ENCODE measurements at places on chromosomes 3 and 15.
A peak's percentile ranks its signal among the peaks of the same experiment; 100 is the strongest.

GRCh38 chr15:63677778-63678177 is 80.6 kb downstream of the FBXL22 start:
- DNase-seq, result no peak

- peak; percentile 62 for DNase-seq
These were observed 32.8 kb upstream of the STRIT1 start for GRCh38 chr3:155326244-155326643.

DNA sequence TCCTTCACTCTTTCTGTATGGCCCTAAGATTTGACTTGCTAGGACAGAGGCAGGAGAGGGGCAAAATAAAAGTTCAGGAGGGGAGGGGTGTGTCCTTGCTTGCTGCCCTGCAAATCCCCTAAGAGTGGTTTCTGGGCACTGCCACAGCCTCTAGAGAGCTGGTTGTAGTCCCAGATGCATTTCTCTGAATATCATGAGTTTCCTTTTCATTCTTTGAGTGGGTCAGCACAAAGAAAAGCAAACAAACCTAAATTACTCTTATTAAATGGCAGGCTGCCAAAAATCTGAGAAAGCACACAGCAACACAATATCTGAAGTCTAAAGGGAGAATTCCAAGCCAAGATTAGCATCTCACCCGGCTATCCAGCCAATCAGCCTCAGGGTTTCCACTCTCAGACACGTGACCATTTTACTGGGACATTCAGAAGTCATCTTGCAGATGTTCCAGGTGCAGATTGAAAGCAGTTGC is 919.3 kb downstream of the TUSC7 start:
- DNase-seq, result no peak

DNA sequence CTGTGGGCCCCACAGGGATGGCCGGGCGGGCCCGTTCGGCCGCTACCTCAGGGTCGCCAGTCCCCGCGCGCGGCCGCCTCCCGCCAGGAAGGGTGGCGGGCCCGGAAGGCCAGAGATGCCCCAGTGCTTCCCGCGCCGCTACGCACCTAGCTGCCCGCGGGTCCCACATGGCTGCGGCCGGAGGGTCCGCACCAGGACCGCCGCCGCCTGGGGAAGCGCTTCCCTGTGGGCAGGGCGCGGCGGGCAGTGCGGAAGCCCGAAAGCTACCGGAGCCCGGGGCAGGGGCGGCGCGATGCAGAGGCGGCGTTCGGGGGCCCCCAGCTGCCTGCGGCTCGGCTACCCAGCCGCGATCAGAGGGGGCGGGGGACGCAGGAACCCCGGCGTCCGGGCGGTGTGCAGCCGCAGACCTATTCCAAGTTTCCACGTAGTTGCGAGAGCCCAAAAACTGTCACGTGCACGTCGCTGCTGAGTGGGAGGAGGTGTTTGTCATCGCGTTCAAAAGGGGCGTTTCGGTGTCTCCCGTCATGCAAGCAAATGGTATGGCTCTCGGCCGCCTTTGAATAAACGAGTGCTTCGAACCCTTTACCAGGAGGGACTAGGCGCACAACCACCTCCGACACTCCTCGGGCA is at the start of gene TRANK1:
TRANK1 (minus strand) TSS at position 414 of the 630 bp plus-strand sequence; CDS start at position 169, 245 bp downstream.
- DNase-seq, result peak; percentile 28

- peak; percentile 66 for DNase-seq
These were observed 396 bp downstream of the INO80 start for GRCh38 chr15:41115652-41116115.

DNA sequence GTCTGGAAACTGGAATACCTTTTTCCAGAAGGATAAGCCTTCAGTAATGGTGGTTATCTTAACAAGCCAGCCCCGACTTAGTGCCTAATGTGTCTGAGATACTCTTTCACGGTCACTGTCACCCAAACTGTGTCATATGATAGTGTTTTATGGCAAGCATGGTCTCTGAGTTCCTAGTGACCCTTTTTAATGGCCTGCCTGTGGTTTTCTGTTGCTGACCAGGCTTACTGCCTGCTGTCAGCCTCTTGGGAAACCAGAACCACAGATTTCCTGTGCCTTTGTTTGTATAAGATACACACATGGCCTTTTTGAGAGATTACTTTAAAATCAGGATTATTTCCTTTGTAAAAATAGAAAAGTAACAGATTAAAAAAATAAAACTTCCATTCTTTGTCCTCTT is 22.4 kb downstream of the HPS3 start:
- DNase-seq, result peak; percentile 47

DNA sequence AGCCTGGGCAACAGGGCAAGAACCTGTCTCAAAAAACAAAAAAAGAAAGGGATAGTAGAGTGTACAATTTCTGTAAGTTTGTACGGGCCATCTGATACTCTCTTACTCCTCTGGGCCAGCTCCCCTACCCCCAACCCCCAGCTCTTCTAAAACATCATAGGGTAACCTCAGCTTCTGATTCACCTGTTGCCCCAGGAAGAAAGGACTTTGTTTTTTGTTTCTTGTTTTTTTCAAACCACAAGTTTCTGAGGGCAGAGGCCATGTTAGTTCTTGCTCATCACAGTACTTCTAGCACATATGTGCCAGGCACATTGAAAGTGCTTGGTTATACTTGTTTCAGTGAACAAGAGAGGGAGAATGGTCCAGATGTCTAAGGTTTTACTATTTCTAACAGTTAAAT is 20.2 kb downstream of the ATOSA start:
- DNase-seq, result no peak

DNA sequence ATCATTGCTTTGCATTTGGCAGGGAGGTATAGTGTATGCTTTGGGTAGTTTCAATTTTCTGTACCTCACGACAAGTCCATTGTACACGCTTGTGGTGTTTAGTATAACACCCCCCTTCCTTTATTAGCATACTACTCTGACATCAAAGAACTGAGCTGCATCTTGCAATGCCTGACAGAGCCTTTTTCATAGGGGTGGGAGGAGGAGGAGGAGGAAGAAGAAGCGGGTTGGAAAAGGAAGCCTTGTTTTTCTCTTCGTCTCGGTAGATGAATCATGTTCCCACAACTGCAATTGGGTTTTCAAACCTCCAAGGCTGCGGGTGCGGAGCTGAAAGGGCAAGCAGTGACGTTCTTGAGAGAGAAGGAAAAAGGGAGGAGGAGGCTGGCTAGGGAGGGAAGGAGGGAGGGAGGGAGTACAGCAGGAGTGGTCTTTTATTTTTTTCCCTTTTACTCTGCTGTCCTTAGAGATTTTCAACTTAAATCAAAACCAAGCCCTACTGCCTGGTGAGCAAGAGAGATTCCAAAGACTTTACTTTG is 175.7 kb downstream of the KLHL25 start:
- peak; percentile 36 for DNase-seq

DNA sequence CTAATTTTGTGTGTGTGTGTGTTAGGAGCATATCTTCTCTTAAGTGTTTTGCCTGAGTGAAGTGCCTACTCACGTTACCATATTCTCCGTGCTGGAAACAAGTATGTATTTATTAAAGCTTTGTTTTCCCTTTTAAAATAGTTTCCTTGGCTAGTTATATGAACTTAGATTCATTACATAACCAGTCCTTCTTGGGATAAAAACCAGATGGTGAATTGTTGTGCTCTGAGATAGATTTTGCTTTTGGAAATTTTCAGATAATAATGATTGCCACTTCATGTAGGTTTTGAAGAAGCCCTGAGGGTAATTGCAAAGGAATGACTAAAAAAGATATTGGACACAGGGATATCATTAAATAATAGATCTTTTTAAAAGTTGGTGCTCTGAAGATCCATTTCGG is 390.2 kb upstream of the SGO1 start:
- no peak for DNase-seq

- DNase-seq, result peak; percentile 61
These were observed 31.4 kb downstream of the NPTN start for GRCh38 chr15:73601451-73602445.

GRCh38 chr15:49361370-49361769 is 61.7 kb upstream of the FGF7 start:
- DNase-seq, result no peak

GRCh38 chr15:33091983-33092693 is 102.4 kb downstream of the FMN1 start:
- DNase-seq, result no peak

DNA sequence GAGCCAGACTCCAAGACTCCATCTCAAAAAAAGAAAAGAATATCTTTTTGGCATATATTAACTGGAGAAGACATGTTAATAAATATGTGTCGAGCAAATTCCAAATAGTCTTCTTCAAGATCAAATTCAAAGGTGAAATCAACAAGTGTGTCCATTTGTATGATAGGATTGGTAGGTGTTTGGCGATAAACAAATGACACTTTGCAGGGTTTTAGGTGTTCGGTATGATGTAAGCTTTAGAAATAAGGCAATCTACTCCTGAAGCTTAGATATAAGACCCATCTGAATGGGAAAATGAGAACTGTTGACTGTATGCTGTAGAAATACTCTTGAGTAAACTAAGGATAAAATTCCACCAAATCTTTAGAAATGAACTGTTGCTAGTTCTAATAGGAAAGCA is 75.8 kb upstream of the FNDC3B start:
- DNase-seq, result no peak

DNA sequence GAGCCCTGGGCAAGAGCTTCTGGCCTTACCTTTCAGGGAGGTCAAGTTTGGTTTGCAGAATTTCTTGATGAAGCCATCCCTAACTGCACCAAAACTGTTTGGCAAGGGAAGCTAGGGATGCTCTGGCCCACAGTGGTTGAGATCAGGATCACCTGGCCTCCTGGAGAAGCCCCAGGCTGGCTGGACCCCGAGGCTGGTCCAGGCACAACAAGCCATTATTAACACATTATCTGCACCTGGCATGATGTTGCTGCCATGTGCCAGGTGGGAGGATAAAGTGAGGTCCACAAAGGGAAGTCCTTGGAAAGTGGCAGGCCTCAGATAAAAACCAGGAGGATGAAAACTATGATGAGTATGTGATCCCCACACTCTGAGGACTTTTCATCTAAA is 35.9 kb upstream of the DUSP7 start:
- no peak for DNase-seq

- DNase-seq, result no peak
These were observed 181.1 kb downstream of the LRTM1 start for GRCh38 chr3:54746722-54747121.

GRCh38 chr3:22621205-22621809 is 581.8 kb upstream of the UBE2E2 start:
- DNase-seq, result no peak

DNA sequence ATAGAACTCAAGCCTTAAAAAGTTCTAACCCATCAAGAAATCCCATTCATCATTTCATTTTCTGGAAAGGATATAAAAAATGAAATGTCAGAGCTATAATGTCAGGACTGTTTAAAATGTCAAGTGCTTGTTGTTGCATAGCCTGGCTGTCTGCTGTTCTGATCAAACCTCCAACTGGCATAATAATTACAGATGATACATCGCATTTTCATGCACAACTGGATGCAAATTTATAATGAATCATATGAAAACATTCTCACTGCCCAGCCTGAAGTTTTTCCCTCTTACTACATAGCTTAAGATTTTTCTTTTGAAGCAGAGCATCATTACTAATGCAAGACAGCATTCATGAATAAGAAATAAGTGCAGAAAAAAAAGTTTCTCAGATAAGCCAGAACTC is 46.5 kb downstream of the GUCA1C start:
- no peak for DNase-seq

- DNase-seq, result no peak
These were observed 23.6 kb downstream of the STXBP5L start for GRCh38 chr3:120931593-120931992.

GRCh38 chr3:159835126-159835525 is 153.5 kb upstream of the IL12A start:
- no peak for DNase-seq

DNA sequence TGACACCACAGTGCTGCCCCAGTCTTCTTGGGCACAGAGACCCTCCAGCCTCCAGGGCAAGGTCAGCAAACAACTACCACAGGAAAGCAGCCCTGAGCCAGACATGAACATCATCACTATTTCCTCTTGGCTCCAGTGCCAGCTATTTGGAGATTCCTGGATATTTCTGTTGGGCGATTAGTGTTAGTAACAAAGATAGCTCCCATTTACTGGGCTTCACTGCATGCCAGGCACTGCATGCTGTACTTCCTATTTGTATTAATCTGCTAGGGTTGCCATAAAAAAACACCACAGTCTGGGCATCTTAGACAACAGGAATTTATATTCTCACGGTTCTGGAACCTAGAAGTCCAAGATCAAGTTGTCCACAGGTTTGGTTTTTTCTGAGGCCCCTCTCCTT is 255.1 kb upstream of the STT3B start:
- no peak for DNase-seq

DNA sequence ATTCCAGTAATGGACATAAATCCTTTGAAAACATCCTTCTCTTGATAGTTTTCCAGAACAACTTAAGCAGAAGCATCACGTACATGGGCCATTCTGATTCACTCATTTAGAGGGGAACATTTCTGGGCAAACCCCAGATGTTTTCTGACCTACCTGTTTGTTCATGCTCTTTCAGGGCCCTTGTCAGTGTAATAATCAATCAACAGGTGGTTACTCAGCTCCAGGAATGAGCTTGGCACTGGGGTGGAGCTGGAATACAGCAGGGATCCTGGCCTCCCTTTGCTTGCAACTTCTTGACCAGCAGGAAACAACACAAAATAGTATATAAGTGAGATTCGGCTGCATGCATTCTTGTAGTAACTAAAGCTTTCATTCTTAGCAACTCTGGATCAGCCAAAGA is 9.2 kb upstream of the UBE2E1 start:
- no peak for DNase-seq

DNA sequence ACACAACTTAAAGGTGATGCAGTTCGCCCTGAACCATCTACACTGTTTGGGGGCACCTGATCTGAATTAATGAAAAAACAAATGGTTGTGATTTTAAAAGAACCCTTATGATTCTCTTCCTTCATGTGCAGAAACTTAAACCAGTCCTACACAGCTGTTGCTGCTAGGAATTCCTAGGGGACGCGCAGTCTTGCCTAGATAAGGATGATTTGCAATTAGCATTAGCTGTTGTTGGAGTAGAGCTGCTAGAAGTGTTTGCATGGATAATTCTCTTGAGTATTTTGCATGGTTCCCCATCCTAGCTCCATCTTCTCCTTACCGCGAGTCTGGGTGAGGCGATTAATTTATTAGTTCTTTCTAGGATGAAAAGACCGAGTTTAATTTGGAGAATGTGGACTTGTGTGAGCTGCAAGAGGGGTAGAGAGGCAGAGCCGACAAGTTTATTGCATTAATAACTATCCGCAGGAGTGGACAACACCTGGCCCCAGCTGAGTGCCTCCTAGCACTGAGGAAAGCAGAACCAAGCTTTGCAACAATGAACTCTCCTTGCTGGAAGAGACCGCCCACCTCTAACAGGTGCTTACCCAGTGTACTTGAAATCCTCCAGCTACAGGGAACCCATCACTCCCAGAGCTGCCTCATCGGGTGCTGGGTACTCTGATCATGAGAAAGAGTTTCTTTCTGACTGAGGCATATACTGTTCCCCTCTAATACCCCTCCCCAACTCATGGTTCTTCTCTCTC is 75.0 kb upstream of the WNT7A start:
- DNase-seq, result no peak

GRCh38 chr3:177905173-177906125 is 630.8 kb upstream of the KCNMB2 start:
- no peak for DNase-seq

All from HL-60 (cell line).